Upper lobe of left lung (tissue), 6 donors: ENCODE measurements at places on chromosomes 5 and 9. TPM values are rescaled to one million over a fixed set of nuclear protein-coding genes. Genes with fewer than 3 reads are reported as not detected.

DNA sequence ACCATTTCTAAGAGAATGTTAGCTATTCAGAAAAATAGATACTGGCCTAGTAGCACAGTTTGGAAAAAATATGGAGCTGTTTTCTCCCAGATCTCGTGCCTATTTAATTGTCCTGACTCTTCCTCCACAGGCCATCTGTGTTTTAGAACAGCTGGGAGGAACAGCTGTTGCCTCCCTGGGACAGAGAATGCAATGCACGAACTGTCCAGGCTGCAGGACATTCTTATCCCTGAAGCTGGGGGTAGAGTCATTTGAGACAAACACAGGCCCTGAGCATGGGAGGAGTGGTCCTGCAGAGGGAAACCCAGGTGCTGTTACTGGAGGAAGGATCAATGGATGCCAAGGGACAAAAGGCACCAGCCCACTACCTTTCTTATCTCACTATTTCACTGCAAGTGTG is 20.9 kb upstream of the SPARC start:
- H3K27me3 ChIP-seq: no peaks in the 10 kb centered on the region
- H3K4me3 ChIP-seq: no peak overlapping the region
- no peaks in the 10 kb centered on the region for H3K36me3 ChIP-seq
- peaks cover 6% of the 10 kb centered on the region for H3K4me1 ChIP-seq
- DNase-seq: no peak

DNA sequence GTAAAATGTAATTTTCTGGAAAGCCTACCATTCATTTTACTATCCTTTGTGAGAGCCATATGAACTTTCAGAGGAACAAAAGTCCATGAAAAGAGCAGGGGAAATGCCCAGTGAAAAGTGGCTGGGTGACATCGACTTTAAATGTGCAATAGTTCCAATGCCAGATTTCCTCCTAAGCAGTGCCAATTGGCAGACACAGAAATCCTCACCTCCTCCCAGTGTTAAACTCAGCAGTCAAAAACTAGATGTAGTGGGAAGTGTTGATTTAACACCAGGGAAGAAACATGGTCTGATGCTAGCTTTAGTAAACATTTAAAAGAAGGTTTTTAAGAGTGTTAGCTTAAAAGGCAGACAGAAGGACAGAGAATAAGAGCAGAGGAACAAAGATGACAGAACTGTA is 2055.2 kb downstream of the MAT2B start:
- H3K4me3 ChIP-seq: no peak overlapping the region
- no peak for DNase-seq
- H3K27ac ChIP-seq: no peak overlapping the region
- no peaks in the 10 kb centered on the region for H3K4me1 ChIP-seq

- peaks cover 10% of the 10 kb centered on the region for H3K4me1 ChIP-seq
- no peak for DNase-seq
- no peaks in the 10 kb centered on the region for H3K36me3 ChIP-seq
- no peaks in the 10 kb centered on the region for H3K27me3 ChIP-seq
Observed at GRCh38 chr9:108815156-108815555, 40.6 kb downstream of the ACTL7B start.

Gene SLC1A1
- 58.0 TPM for total RNA-seq

Gene TAF11L5
- total RNA-seq: not detected

Gene BHMT
- 0.84 TPM for total RNA-seq

Gene SET
- 193 TPM for total RNA-seq

DNA sequence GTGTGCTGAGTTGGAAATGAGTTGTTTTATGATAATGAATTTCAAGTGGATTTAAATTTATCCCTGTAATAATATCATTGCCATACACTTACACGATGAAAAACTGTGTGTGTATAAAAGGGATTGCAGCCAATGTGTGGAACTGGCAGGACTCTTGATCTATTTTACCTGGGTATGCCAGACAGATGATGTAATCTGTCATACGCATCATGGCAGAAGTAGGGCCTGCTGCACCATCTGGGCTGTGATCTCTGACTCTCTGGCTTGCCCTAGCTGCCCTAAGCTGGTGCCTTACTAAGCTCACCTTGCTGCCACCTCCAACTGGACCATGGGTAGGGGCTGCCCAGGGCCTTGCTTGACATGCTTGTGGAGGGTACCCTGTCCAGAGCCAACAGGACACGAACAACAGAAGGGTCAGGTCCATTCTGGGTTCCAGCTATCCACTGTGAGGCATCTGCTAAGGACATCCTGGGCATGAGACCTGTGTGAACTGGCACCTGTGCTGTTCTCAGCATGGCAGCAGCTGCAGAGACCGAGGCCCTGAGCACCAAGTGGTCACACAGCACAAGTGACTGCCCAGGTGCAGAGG is 184.2 kb downstream of the FSTL4 start:
- no peaks in the 10 kb centered on the region for H3K36me3 ChIP-seq
- H3K4me1 ChIP-seq: no peaks in the 10 kb centered on the region
- no peak overlapping the region for H3K27ac ChIP-seq
- no peak for DNase-seq
- H3K4me3 ChIP-seq: no peak overlapping the region
- H3K27me3 ChIP-seq: no peaks in the 10 kb centered on the region

Gene RAD50
- total RNA-seq: 36.2 TPM

DNA sequence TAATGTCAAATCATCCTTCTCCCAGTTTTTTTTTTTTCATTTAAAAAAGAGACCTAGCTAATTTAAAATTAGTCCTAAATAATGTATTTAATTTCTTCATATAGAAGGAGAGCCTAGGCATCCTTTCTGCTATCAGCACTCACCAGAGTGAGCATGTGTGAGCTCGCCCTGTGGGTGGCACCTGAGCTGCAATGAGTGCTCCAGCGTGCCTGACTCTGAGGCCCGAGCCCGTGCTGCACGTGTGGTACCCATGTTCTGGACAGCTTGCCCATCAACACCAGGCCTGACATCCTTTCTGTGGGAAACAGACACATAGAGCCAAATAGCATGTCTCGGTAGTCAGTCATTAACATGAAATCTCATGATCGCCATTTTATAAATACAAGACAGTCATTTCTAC is 381.4 kb downstream of the DTWD2 start:
- peak; percentile 33 for DNase-seq
- no peak overlapping the region for H3K27ac ChIP-seq
- H3K4me1 ChIP-seq: no peaks in the 10 kb centered on the region
- no peak overlapping the region for H3K4me3 ChIP-seq
- H3K36me3 ChIP-seq: no peaks in the 10 kb centered on the region

Gene F2RL1
- 8.3 TPM for total RNA-seq

DNA sequence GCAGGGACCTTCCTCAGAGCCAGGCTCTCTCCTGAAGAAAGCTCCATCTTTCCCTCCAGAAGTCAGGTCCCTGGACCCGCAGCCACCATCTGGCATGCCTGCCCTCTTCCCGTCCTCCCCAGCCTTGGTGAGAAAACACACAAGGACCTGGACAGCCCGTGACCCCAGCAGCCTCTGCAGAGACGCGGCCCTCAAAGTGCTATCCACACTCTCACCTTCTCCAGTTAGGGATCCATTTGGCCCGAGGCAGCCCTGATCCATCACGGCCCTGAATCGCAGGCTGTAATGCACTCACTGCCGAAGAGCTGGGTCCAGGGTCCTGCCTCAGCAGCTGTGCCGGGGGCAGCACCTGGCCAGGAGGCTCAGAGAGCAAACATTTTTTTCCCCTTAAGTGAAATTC is 185.1 kb downstream of the OLFM1 start:
- H3K27ac ChIP-seq: no peak overlapping the region
- H3K27me3 ChIP-seq: no peaks in the 10 kb centered on the region
- H3K4me1 ChIP-seq: no peaks in the 10 kb centered on the region

DNA sequence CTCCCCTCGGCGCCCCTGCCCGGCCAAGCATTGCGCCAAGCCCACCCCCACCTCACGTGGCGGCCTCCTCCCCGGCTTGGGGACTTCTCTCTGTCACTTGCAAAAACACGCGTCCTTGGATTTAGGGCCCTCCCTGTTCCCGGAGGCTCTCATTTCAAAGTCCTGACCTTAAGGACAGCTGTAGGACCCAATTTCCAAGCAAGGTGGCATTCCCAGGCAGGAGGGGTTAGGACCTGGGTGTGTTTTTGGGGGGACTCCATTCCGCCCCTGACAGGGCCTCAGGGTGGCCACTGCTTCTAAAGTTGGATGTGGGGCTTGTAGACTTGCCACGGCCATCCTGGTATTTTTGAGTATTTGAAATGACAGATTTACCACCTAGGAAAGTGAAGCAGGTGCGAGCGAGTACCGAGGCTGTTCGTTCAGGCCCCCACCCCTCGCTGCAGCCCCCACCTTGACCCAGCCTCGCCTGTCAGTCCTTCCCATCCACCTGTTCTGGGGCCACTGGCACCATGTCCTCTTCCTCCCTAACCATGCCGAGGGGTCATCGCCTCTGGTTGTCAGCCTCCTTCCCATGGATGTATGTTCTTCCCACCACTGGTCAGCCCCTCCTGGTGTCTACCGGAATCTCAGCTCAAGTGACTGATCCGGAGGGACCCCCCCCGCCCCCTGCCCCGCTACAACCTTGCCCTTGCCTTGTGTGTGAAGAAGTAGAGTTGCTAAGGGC is 52.4 kb downstream of the MRPL36 start:
- no peaks in the 10 kb centered on the region for H3K36me3 ChIP-seq
- H3K4me3 ChIP-seq: no peak overlapping the region
- DNase-seq: no peak

Gene SPATA31D4
- total RNA-seq: not detected

DNA sequence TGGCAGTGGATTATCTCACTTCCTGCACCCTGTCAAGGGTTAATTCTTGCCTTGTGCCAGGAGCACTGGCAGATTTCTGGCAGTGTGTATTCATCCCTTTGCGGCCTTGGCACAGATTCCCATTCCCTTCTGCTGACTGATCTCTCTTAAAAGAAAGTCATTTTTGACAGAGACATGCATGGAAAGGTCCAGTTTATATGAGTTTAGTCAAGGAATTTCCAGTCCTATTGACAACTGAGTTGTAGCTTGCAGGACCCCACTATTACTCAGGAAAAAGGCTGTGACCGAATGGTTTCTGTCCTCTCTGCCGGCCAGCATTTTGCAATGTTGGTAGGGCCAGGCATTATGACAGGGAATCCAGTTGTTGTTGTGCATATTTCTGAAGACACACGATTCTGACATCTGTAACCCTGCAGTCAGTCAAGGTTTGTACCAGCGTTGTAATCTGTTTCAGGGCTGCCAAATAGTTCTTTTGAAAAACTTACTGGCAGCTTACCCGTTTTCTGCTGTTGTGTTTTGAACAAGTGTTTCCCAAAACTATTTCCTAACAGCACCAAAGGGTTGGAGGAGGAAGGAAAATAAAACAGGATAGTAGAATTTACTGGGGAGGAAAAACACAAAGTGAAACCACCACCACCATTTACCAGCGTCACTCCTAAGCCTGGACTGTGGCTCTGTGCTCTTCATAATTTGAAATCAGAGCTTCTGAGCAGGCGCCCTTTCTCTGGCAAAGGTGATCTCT is 243.4 kb upstream of the KLF4 start:
- H3K36me3 ChIP-seq: no peaks in the 10 kb centered on the region
- DNase-seq: no peak
- peak overlapping the region; percentile 8 for H3K4me3 ChIP-seq

Gene SAPCD2
- total RNA-seq: 0.83 TPM

Gene RAPGEF1
- 82.8 TPM for total RNA-seq

GRCh38 chr5:90640484-90641059 is 82.0 kb downstream of the ADGRV1 start:
- H3K4me3 ChIP-seq: no peak overlapping the region
- no peaks in the 10 kb centered on the region for H3K36me3 ChIP-seq
- no peak for DNase-seq

DNA sequence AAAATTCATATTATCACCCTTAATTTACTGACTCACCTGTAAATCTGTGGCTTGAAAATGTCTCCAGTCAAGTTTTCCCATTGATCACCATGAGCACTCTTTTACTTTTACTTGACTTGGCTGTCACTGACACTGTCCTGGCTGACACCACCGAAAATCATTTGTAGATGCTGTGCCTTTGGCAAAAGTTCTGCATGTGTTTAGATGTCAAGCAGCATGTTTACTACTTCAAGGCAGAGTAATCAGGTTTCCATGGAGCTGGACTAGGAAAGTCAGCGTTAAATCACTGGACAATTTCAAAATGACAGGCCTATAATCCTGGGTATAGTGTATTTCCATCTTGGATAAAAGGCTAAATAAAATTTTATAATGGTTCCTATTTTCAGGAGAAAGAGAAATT is 1530.6 kb upstream of the CDH6 start:
- H3K36me3 ChIP-seq: no peaks in the 10 kb centered on the region
- no peak overlapping the region for H3K27ac ChIP-seq
- no peak for DNase-seq
- H3K4me3 ChIP-seq: no peak overlapping the region
- H3K4me1 ChIP-seq: no peaks in the 10 kb centered on the region

DNA sequence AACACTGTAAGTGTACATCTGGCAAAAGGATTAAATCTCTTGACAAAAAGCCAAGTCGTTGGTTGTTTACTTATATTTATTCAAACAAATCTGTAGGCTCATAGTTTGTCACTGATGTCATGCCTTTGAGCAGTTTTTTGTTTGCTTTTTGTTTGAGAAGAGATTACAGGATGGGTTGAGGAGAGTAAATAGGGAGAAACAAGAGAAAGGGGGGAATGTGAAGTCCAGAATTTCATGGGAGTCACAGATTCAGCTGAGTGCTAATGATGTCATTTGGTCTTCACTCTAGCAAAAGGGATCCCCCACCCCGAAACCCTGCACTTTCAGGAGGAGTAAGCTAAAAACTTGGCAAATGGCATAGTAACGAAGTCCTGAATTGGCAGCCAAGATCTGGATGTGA is 337.4 kb downstream of the GLIS3 start:
- no peaks in the 10 kb centered on the region for H3K36me3 ChIP-seq
- H3K27ac ChIP-seq: no peak overlapping the region
- peaks cover 13% of the 10 kb centered on the region for H3K4me1 ChIP-seq
